ENCODE measurements at places on chromosomes 3 and 15.
A peak's percentile ranks its signal among the peaks of the same experiment; 100 is the strongest.

GRCh38 chr3:31509147-31509728 lies 23.5 kb upstream of the STT3B start:
- DNase-seq, result no peak

DNA sequence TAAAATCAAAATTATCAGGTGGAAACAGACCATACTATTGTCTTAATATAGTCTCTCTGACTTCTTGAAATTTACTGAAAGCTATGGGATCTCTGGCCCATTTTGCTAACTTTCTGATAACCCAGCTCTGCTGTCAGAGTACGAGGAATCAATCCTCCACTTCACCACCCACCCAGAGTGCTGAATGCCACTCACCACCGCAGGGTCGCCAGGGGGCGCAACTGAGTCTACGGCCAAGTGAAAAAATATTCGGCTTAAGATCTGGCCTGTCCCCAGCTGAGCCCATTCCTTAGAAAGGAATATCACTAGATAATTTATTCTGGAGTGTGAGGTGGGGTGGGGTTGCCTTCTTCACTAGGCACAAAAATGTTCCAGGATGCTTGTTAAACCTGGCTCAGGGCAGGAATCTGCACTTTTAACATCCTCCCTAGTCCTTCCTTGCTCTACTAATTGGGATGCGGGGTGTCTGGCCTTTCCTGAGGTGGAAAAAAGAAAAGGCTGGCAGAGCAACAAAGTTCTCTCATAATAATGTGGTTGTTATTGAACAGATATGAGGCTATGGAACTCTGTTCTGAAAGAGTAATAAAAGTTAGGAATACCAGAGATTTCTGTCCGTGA lies 520.6 kb downstream of the MFSD1 start:
- peak; percentile 84 for DNase-seq

DNA sequence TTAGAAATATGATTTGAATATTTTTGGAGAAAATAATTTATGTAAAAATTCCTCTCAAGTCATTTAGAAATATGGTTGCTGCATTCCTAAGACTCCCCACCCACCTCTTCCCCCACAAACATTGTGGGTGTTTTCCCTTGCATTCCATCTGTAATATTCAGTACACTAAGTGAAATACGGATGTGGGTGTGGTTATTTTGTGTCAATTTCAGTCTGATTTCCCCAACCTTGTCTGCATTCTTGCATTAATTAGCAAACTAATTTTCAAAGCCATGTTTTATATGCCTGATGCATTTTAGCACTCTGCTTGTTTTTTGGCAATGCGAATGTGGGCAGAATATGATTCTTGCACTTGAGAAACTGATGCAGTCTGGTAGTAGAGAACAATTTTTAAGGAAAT lies 408.3 kb upstream of the RGMA start:
- no peak for DNase-seq

GRCh38 chr3:365268-365667 lies 168.7 kb downstream of the CHL1 start:
- DNase-seq, result no peak

DNA sequence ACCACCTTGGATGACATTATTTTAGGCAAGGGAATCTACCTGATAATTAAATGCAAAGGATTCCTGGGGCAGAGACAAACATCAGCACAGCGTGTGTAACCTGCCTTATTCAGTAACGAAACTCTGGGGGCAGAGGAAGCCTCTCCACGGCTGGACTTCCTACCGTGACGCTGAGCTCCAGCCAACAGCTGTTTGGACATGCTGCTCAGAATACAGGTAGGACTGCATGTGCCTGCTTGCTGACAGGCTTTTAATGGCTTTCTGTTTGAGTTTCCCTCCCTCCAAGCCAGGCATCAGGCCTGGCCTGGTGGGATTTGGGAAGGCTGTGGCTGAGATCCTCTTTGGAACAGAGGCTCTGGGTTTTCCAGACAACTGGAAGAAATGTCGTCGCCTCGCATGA lies 150.6 kb downstream of the ADAMTS17 start:
- no peak for DNase-seq

DNA sequence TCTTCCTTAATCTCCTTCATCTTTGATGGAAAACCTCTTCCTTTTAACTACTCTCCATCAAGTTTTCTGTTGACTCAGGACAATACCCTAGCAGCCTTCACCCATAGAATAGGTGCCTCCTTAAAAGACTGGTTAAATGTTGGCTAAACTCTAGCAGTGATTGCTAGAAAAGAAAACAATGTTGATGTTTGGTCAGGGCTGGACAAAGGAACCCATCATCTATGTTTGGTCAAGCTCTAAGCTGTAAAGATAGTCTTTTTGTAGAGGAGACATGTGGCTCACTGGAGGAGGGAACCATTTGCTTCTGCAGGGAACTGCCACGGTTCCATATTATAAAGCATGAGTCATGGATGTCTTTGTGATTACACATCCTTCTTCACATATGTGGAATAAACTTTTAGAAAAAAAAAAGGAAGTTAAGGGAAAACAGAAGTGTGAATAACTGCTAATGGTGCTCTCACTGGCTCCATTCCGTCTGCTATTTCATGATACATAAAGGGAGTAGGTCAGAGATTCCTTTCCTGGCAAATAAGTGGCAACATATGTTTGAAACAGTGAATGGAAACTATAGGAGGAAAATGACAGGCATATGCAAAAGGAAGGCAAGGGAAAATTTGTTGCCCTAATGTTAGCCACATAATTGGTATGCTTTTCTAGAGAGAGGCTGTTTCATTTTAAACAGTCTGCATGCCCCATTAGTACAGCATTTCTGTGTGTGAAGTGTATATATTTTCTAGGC lies 78.2 kb downstream of the CMSS1 start:
- no peak for DNase-seq

DNA sequence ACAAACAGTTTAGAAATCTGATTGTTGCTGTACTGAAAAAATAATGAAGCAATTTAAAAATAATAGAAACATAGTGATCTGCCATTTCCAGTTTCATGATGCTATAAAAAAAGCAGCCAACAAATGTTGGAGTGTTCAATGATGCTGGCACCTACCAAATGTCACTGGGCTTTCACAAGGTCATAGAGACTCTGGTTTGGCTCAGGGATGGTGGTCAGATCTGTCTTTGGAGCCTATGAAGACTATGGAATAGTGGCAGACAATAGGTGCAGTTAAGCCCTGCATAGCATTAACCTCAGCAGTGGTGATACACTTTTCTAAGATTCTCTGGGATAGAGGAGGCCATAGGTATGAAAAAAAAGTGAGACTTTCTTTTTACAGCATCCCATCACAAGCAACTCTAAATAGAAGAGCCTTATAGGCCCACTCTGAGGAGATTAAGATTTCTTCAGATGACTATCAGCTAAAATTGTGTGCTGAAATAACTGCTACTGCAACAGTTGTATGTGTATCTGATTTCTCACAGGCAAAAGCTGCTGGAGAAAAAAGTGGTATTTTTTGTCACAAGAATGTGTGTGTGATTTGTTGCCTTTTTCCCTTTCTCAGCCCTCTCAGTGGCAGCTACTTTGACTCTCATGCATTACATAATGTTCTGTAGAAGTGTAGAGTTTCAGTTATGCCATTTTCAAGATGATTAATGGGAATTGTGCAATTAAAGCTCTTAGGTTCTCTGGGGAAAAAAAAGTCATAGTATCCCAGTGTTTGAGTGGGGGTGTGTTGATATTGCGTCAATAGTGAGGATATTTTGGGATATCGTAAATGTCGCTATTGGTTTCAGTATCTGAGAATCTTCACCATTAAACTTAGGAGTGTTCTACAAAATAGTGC lies 137.4 kb downstream of the MBNL1 start:
- DNase-seq, result no peak

GRCh38 chr15:55683376-55683775 lies 59.6 kb downstream of the PRTG start:
- no peak for DNase-seq

GRCh38 chr3:183779896-183780465 lies 45.4 kb downstream of the MAP6D1 start:
- DNase-seq, result no peak

DNA sequence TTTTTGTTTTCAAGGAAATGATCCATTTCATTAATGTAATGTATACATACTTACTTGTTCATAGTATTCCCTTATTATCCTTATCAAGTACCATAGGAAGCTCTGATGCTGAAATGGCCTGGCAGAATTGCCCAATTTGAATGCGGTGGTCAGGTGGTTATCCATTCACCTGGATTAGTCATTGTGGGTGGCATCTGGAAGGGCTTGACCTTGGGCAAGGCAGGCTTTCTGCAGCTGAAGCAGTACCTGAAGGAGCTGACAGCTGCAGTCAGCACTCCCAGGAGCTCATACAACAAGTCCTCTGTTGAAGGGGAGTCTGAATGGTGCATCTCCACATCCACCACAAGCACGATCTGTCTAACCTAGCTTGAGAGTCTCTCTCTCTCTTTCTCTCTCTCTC lies 12.2 kb upstream of the IQCF5 start:
- no peak for DNase-seq

GRCh38 chr3:179603321-179603720 lies 1.1 kb downstream of the MRPL47 start:
- no peak for DNase-seq

DNA sequence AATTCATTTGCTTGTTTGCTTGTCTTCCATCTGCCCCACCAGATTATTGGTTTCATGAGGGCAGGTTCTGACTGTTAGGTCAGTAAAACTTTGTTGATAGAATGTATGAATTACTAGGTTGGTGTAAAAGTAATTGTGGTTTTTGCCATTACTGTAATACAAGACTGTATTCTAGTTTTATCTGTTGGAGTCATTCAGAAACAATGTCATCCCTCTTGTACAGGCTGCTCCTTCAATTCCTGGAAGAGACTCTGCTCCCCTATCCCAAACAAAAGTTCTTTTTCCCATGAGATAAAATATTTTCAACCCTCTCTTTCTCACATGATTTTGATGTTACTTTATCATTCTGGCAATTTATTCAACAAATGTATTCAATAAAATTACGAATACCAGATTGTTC lies 115.0 kb downstream of the CHST2 start:
- DNase-seq, result no peak

GRCh38 chr3:16122155-16122554 lies 52.3 kb upstream of the GALNT15 start:
- no peak for DNase-seq

DNA sequence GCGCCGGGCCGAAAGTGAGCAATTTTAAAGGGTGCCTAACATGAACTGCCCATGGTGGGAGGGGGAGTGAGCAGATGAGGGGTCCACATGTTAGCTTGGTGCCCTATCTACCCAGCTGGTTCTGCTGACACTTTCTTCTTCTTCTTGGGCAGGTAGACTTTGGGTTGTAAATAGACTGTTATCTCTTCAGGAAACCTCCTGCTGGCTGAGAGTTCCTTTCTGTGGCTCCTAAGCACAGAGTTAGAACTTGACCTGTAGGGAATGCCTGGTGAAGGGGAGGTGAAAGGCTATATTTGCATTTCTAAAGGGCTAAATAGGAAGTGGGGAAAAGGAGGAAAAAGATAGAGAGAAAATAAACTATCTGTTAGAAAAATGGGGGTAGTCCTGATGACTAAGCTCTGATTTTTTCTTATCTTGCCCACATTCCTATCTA lies 521.4 kb upstream of the TGFBR2 start:
- no peak for DNase-seq

Data from glutamatergic neuron (in vitro differentiated cells).